KBM-7 (cell line): ENCODE measurements at places on chromosomes 13 and 19.

DNA sequence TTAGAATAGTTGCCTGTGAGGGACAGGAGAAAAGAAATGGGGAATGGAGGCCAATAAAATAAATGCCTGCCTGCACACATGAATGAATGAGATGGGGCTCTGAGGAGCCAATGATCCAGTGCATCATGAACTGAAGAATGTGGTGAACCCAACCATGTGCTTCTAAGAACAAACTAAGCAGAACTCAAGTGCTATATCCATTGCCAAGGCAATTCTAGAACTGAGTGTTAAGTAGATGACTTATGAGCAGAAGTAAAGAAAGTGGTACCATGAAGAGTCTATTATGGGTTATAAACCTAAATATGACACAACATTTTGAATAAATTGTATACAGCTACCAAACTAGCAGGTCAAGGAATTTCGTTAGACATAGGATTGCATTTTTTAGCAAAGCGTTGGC is 186.1 kb downstream of the KATNAL1 start:
- DNase-seq = no peak

DNA sequence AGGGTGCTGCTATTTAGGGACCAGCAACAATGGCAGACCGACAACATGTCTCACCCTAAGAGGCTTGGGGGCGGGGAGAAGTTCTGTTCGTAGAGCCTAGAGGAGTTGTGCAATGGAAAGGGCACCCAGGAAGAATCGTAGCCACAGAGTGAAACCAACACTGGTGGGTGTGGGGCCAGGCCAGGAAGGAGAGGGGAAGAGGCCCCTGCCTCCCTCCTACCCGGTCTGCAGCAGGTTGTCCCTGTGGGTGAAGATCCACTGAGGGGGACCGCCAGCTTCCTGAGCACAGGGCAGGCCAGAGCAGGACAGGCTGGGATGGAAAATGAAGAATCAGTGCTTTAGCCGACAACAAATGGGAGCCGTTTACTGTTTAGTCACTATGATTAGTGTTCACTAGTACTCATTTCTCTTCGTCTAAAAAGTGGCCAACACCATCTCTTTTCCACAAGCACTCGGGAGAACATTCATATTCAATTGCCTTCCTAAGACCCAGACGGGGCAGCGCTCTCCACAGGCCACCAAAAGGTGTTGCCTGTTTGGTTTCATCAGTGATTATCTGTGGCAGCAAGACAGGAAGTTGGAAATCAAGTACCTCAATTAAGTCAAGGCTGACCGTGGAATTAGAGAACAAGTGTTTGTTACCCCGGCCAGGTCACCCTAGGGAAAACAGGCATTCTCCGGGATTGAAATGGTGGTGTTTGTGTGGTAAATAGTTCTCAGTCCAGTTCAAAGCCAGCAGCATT is 1.1 kb upstream of the ATP11A start:
- DNase-seq = no peak

DNA sequence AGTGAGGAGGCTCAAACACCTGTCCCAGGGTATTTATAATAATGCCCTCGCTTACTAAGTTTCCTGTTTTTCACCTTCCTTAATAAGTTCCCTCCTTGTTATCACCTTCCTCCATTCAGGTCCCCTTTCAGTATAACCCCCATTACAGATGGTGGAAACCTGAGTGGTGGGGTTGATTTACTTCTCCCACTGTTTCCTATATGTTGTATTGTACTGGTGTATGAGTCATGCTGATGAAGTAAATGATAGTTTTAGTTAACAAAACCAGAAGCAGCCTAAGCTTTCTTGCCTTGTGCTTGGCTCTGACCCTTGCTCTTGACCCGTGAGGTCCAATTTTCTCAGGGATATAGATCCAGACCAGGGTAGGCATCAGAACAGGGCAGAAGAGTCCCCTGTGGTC is 22.3 kb upstream of the TNFSF11 start:
- no peak for DNase-seq

GRCh38 chr13:36430247-36431203 is 1.8 kb upstream of the CCNA1 start:
- no peak for DNase-seq

DNA sequence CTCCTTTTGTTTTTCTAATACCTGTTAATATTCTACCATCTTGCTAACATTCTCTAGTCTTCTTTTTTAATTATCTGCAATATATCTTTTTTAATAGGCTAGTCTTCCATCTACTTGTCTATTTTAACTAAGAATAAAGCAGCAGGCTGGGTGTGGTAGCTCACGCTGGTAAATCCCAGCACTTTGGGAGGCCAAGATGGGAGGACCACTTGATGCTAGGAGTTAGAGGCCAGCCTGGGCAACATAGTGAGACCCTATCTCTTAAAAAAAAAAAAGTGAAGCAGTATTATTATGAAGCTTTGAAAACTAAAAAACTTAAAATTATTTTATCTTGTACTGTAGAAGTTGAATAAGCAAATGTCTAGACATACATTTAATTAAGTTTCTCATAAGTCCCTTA is 3.3 kb downstream of the UTP14C start:
- no peak for DNase-seq

DNA sequence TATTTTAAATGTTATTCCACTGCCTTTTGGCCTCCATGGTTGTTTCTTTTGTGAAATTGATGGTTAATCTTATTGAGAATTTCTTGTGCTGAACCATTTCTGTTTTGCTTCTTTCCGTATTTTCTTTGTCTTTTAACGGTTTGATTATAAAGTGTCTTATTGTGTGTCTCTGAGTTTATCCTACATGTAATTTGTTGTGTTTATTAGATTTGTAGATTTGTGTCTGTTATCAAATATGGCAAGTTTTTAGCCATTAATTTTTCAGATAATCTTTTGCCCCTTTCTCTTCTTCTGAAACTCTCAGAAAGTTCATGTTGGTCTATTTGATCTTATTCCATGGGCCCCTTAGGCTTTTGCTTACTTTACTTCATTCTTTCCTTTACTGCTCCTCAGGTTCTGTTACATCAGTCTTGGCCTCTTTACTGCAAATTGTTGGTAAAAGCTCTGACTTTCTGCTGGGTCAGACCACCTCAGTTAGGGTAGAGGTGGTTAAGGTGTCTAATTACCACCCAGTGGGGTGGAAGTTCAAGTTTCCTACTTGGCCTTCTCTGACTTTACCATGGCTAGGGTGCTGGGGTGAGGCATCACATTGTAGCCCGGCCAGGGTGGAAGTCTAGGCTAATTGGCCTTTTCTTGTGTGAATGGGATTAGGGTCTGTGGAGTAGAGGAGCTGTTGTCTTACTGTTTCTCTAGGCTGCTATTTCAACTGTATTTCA is 58.3 kb downstream of the ZMYM2 start:
- DNase-seq = no peak

GRCh38 chr19:327291-328024 is 17.1 kb downstream of the MIER2 start:
- no peak for DNase-seq

DNA sequence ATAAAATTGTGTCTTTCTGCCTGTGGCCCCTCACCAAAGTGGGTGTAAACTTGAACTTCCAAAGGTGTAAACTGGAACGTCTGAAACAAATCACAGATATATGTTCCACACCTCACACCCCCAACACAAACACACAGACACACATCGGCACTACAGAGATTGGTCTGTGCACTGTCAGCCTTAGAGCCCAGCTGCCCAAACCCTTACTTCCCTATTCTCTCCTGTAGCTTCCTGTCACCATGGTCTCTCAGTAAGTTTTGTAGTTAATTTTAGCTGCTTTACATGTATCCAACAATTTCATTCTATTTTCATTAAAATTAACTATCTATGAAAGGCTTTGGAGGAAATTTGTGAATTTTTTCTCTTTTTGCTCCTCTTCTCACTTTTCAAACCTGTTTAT is 5.4 kb downstream of the TM9SF2 start:
- peak; percentile 84 for DNase-seq

DNA sequence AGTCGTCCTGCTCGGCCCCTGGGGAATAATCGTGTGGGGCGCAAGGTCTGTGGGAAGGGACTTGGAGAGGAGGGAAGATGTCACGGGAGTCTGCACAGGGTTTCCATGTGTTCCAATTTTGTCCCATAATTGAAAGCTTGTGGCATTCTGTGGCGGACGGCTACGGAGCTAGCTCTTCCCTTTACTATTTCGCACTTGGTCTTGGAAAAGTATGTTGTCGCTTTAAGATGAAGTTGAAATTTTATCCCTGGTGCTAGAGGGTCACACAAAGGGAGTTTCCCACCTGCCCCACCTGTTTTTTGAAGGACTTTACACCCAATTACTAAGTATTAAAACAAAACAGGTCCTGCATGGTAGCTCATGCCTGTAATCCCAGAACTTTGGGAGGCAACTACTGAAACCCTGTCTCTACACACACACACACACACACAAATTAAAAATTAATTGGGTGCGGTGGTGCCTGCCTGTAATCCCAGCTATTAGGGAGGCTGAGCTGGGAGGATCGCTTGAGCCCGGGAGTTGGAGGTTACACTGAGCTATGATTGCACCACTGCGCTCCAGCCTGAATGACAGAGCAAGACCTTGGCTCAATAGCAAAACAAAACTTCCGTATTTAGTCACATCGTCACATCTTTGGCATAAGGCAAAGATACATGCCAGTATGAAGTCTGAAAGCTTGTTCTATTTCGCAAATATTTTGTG is 967 bp upstream of the TPT1 start:
- no peak for DNase-seq

DNA sequence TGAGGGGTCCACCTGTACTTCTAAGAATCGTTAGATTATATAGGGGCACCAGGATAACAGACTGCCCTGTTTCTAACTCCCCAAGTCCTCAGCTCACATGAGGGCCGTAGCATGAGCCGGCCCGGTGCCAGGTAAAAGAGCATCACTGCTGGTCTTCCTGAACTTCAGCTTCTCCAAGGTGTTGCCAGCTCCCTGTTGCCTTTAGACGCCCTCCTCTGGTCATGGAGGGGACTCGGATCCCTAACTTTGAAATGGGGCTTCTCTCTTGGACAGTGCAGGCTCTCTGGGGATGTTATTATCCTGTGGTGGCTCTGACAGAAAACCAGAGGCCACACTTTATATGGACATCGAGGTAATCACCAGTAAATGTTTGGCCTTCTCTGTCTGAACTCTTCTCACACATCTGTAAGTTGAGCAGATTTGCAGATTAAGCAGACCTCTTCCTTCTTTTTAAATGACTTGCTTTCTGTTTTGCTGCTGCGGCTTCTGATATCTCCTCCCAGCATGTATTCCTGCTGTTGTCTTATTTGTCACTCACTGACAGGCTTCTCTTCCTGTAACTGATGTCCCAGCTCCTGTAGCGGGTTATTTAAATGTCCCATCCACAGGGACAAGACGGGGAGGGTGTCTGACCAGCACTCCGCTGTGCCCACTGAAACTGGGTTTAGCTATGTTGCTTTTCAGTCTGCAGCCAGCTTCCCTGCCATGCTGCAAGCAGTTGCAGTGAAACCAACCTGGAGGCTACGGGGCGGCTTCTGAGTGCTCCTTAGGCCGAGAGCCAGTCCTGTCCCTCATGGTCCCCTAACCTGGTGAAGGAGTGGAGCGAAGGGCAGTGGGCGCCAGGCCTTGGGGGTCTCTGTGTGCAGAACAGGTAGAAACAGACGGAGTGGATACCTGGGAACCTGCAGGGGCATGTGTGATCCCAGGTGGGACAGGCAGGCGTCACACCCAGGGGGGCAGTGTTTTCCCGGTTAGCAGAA is 39.2 kb downstream of the TSSK6 start:
- DNase-seq = no peak

DNA sequence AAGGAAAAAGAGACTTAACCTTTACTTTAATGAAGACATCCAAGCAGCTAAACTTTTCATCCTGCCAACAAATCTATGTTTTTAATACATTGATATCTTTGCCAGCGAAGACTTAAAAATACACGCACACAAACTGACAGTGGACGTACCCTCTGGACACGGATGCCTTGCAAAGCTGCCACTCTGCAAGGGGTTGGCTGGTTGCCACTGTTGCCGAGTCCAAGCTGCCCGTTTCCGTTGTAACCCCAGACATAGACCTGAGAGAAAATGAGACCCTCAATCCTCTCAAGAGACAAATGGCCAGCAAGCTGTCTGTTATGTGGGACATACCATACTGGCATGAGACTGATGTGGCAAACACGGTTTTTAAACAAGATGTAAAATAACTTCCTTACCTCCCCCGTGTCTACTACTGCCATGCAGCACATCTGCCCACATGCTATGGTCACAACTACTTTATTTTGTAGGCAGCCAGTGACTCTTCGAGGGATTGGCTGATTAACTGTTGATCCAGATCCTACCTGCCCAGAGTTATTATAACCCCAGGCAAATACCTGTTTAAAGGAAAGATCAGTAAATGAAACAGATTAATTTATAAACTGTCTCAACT is 21.2 kb downstream of the RCBTB2 start:
- DNase-seq = no peak

DNA sequence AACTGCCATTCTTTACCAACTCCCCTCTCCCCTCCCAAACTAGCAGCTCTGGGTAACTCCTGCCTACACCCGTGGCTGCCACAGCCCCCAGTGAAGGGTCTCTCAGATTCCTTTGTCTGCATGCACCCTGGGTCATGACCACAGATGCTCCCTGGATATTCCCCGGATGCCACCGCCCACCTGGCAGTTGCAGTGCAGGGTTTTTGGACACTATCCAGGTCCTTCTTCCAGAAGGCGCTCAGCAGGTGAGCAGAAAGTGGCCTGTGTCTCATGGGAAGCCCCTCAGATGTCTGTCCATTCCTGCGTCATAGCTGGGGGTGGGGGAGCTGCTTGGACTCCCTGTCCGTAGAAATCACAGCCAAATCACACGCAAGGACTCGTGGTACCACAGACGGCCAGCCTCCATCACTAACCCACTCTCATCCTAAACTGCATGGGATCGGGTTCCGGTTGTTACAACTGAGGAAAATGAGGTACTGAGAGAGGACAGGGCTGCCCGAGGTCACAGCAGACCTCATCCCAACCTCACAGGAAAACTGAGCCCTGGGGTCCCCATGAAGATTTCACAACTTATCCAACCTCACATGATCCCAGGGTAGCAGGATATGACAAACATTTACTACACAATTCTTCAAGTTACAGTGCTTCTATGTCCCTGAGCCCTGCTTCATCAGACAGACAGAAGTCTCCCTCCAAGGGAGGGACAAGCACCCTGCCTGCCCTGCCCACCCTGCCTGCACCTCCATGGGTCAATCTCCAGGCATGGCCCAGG is 38.6 kb downstream of the ELL start:
- no peak for DNase-seq
